ENCODE measurements at places on chromosomes 3 and 15.

DNA sequence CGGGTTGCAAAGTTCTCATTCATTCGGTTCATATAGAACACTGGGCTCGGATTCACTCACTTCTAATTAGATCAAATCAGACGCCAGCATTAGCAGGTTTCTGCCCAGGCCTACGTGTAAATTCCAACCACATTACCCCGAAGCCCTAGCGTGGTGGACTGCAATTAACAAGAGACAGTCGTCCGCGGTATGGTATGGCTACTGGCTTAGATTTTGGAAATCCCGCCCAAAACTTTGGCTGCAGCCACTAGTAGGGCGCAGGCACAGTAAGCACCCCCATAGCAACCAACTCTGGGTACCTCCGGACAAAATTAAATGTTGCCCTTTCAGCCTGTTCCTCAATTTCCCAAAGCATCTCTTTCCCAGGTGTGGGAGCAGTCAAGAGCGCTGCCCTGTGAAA lies 771 bp downstream of the RARRES1 start:
- no peak for DNase-seq

DNA sequence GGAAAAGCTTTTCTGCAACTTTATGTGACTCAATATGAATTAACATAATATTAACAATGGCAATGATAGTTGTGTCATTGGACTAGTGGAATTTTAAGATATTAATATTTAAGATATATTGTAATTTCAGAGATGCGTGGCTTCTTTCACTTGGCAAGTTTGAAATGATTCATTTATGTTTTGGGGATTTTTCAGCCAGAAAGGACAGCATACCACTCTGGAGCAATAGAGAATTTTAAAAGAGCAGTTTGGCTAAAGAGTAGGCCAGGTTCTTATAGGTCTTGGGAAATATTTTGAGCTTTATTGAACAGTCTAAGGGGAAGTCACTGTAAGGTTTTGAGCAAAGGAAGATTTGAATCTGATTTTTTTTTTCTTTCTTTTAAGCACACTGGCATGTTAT lies 16.5 kb downstream of the GMPS start:
- DNase-seq: no peak

DNA sequence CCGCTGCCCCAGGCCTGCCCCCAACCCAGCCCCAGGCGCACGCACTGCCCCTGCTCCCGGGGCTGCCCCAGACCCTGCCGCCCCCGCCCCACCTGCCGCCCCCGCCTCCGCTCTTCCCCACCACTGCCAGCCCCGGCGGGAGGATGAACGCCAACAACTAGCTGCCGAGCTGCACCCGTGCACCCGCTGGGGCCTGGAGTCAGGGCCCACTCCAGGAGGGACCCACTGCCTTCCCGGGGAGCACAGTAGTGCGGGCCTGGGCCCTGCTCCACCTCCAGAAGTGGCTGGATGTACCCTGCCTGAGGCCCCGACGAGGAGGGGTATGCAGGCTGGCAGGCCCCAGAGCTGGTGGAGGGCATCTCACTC lies 10.9 kb downstream of the ZBTB47 start:
- no peak for DNase-seq

DNA sequence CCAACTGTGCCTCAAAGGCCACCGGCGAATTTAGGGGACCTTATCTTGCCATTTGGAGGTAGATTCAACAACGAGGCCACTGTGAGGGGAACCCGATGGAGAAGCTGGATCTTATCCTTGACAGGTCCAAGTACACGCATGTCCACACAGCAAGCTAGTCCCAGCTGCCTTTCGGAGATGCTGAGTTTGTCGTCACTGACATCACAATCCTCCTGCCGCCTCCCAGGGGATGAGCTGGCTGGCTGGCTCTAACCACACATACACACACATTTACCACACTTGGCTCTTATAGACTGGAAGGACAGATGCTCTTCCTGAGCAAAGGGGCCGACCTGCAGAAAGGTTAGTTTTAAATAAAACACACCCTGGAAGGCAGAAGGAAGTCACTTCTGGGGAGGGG lies 176.3 kb downstream of the STT3B start:
- DNase-seq: no peak

DNA sequence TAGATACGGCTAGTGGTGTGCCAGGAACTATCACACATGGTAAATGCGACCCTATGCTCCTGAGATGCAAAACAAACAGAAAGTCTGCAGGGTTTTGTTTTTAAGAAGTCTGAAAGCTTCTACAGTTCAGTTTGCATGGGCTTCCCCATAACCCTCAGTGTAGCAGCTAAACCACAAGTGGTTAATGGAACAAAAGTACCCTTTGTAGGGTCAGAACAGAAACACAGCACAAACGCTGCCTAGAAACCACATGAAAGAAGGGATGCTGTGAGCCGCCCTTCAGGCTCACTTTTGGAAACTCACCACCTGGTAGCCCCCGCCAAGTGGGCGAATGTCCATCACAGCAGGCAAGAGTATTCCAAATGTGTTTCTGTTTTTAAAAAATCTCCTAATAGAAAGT lies 46.2 kb downstream of the CTDSPL start:
- DNase-seq: no peak

DNA sequence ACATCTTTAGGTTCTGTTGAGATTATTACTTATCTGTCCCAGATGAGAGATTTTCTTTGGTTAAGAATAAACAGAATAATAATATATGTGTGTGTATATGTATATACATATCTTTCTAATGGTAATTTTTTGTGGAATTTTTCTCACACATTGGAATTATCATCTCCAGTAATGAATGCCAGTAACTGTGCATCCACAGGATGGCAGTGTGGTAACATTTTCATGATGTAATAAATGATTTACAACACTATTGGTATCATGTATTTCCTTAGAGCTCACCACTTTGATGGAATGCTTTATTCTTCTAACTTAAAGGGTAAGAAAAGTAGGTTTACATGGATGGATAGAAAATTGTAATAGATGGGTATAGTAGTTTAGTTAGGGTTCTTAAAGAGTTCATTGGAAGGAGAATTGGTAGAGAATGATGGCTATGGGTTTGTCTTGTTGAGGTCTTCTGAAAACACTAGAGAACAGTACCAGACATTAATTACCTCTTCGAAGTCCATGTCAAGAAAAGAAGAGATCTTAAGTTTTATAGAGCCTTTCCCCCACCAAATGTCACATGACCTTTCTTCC lies 78.1 kb downstream of the STT3B start:
- peak; percentile 7 for DNase-seq
